Activated CD4-positive, alpha-beta T cell treated with anti-CD3 and anti-CD28 coated beads, Interleukin-2, amount 50 U/mL, for 16 hours (primary cell): ENCODE measurements at places on chromosomes 2 and 18.

GRCh38 chr2:204226305-204226880 is 289.8 kb downstream of the ICOS start:
- DNase-seq: no peak

DNA sequence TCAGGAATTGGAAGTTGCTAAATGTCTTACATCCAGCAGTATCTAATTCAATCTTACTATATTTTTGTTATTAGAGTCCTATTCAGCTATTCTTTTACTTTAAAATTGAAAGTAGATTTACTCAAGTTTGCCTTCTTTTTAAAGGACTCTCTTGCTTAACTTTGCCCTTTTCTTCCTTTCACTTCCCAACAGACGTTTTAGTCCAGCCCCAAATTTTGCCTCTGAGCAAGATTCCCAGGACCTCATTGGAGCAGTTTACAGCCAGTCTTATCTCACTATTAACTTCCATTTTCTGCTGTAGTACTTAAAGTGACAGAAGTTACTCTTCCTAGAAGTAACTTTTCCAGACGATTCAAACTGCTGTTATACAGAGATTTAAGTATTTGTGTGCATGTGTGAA is 1.7 kb upstream of the PRKD3 start:
- no peak for DNase-seq

DNA sequence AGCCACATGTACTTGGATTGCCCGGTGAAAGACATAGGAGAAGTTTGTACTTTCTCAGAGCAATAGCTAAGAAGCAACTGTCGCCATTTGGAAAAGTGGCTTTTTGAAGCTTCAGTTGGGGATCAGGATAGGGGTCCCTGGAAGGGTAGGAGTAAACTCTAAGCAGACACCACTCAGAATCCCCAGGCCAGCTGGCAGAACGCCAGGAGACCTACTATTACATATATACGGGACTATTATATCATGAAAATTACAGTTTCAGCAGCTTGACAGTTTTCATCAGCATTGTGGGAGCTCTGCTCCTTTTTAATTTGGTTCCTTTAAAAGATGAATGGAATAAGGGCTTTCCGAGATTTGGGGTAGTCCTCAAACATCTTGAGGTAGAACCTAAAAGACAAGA is 54.9 kb downstream of the SRD5A2 start:
- no peak for DNase-seq

- no peak for DNase-seq
Observed at GRCh38 chr2:147800316-147800715, 44.5 kb upstream of the ACVR2A start.

DNA sequence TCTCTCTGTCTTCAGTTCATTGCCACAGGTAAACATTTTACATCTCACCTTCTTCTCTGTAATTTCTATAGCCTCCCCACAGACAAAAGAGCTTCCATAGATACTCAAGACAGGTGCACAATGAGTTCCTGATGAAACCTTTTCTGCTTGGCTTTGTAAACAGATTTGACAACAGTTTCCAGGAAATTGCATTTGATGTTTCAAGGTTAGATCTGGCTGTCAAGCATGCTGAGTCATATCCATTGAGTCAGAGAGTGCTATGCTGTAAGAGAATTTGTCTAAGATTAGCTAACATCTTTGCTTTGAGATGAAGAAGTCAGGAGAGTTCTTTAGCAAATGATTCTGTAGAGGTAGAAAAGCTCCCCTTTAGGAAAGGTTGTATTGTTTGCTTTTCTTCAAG is 40.6 kb upstream of the MAP2 start:
- DNase-seq: peak; percentile 24

- no peak for DNase-seq
Observed at GRCh38 chr18:76345901-76346300, 149.1 kb downstream of the ZNF516 start.

- DNase-seq: no peak
Observed at GRCh38 chr2:81672923-81673322, 1368.4 kb upstream of the LRRTM1 start.

- DNase-seq: no peak
Observed at GRCh38 chr18:55485666-55486065, 102.3 kb downstream of the TCF4 start.

DNA sequence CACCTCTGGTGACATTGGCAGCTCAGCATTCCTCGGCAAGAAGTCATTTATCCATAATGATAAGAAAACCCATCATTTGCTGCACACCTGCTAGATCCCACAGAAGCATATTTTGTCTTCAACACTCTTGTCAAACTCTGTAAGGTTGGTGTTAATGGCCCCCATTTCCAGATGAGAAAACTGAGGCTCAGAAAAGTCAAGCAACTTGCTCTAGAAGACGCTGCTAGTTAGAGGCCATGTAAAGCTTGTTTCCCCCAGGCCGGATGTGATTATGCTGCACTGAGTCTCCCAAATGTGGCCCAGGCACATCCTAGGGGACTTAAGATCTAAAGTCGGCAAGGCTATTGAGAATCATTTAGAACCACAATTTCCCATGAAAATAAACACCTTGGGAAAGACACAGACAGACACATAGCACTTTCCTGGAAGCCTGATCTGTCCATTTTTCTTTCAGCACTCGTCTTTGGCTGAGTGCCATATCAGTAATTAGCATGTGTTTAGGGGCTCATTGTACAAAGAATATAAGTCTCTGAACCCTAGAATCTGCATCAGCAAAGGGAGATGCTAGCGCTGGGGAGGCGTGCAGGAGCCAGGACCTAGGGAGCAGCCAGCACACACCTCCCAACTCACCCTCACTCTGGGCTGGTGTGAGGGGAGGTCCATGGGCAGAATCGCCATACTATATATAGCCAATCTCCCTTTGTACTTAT is 39.3 kb downstream of the C1QL2 start:
- DNase-seq: no peak

GRCh38 chr2:226030788-226031646 is 631.5 kb downstream of the NYAP2 start:
- peak; percentile 11 for DNase-seq
